ENCODE measurements at places on chromosomes 3 and 15.

- peaks cover 6% of the 10 kb centered on the region for H3K27me3 ChIP-seq
- no peak for DNase-seq
- H3K4me3 ChIP-seq: no peak overlapping the region
- no peaks in the 10 kb centered on the region for H3K36me3 ChIP-seq
- no peak overlapping the region for H3K27ac ChIP-seq
Observed at GRCh38 chr15:78307976-78308375, 8.6 kb upstream of the SKIC8 start.

- H3K27me3 ChIP-seq: no peaks in the 10 kb centered on the region
- peaks cover 56% of the 10 kb centered on the region for H3K4me1 ChIP-seq
- no peak for DNase-seq
- peaks cover 16% of the 10 kb centered on the region for H3K36me3 ChIP-seq
- no peak overlapping the region for H3K4me3 ChIP-seq
- peak overlapping the region; percentile 71 for H3K27ac ChIP-seq
Observed at GRCh38 chr3:112437146-112438022, 61.9 kb downstream of the BTLA start.

DNA sequence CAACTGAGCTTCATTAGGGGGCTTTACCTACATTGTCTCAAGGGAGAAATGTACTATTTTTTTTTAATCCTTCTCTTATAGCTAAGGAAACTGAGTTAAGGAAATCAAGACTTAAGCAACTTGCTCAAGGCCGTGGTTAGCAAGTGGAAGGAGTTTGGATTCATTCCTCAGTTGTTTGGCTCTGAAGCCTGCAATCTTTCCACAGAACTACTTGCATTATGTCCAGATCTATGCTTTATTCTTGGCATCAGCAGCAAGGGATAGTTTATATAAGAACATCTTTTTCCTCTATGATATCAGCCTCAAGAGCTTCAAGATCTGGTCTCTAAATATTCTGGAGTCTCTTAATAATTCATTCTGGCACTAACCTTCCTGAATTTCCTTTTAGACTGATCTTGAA lies 182.4 kb downstream of the SV2B start:
- H3K4me3 ChIP-seq: no peak overlapping the region
- no peaks in the 10 kb centered on the region for H3K4me1 ChIP-seq
- peaks cover 13% of the 10 kb centered on the region for H3K27me3 ChIP-seq
- no peaks in the 10 kb centered on the region for H3K36me3 ChIP-seq

- H3K4me3 ChIP-seq: no peak overlapping the region
- peaks cover 8% of the 10 kb centered on the region for H3K36me3 ChIP-seq
- peaks cover 32% of the 10 kb centered on the region for H3K4me1 ChIP-seq
- peak overlapping the region; percentile 79 for H3K27ac ChIP-seq
- DNase-seq: peak; percentile 6
Observed at GRCh38 chr3:172213200-172213599, 173.8 kb downstream of the FNDC3B start.

DNA sequence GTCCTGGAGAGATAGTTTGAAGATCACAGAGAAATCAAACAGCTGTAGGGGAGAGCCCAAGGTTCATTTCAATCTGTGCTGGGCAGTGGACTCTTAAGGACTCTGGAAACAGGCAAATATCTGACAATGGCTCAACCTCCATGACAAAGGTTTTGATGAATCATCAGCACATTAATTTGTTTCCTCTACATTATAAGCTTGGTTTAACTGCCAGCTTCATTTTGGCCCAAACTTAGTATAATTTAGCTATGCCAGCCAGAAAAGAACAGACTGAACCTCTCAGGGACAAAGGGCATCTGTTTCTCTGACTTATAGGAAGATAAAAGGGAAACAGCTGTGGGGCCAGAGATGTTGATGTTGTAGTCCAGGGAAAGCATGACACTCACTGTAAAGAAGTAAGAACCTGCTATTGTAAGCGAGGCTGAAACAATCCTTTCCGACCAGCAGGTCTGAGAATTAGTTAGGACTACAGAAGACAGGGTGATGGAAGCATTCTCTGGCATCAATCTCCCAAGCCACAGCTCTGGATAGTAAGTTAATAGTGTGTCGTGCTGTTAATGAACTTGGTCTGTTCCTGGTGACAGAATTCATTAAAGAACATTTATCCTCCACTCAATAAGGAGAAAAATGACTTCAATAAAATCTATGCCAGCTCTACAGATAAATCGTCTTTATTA lies 110.1 kb downstream of the KCNMB2 start:
- H3K4me3 ChIP-seq: no peak overlapping the region
- H3K27ac ChIP-seq: no peak overlapping the region
- H3K27me3 ChIP-seq: no peaks in the 10 kb centered on the region
- no peak for DNase-seq
- no peaks in the 10 kb centered on the region for H3K4me1 ChIP-seq
- H3K36me3 ChIP-seq: no peaks in the 10 kb centered on the region

DNA sequence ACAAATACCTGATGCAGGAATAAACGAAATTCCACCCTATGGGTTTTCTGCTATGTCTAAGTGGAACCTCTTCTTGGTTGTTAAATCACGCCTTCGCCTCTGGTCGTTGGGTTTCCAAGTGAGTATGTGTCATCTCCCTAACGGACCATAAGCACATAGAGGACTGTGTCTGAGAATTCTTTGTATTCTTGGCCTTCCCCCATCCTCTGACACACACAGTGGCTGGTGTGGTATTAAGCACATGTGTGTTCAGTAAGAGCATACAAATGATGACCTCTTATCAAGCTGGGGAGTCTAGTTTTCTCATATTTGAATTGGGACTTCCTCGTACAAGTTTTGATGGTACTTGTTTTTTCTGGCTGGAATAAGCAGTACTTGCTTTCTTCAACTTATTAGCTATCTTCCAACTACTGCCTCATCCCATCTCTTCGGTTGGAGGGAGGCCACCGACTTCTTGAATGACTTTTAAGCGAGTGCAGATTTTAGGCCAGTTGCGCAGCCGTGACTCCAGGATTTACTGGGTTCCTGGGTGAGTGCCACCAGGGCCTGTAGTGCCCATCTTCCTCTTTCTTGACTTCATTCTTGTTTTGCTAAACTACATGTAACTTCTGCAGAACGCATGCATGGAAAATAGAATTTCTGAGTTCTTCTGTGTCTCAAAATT lies 240.2 kb downstream of the ADAMTS17 start:
- no peak overlapping the region for H3K4me3 ChIP-seq
- H3K36me3 ChIP-seq: no peaks in the 10 kb centered on the region
- H3K27ac ChIP-seq: no peak overlapping the region
- H3K4me1 ChIP-seq: no peaks in the 10 kb centered on the region
- H3K27me3 ChIP-seq: no peaks in the 10 kb centered on the region
